ENCODE measurements at places on chromosomes 11 and 22. TPM values are rescaled to one million over a fixed set of nuclear protein-coding genes. Genes with fewer than 3 reads are reported as not detected.

Gene NLRP14
- not detected for total RNA-seq

Gene UPK2
- not detected for total RNA-seq

Gene KBTBD4
- total RNA-seq, result 19.0 TPM

Gene MAML2
- 12.7 TPM for total RNA-seq

Gene SSTR3
- total RNA-seq, result 1.3 TPM

Gene OR52M1
- total RNA-seq, result not detected

Gene CD248
- 16.8 TPM for total RNA-seq

Gene TEAD1
- total RNA-seq, result 0.26 TPM

Gene PRAME
- not detected for total RNA-seq
